Bronchus fibroblast of lung (primary cell): ENCODE measurements at places on chromosomes 11 and 22. TPM values are rescaled to one million over a fixed set of nuclear protein-coding genes. Genes with fewer than 3 reads are reported as not detected.

The CD3E gene
- total RNA-seq: not detected in 2 replicates

The SCUBE1 gene
- total RNA-seq: 0.17 TPM in 1 of 2 replicates, not detected in the other

The JAML gene
- total RNA-seq: not detected in 2 replicates

The SMC1B gene
- not detected in 2 replicates for total RNA-seq
